CD8-positive, alpha-beta T cell (primary cell): ENCODE measurements at places on chromosomes 3 and 15.

GRCh38 chr3:39276746-39277145 is 3.1 kb downstream of the CX3CR1 start:
- DNase-seq = no peak

DNA sequence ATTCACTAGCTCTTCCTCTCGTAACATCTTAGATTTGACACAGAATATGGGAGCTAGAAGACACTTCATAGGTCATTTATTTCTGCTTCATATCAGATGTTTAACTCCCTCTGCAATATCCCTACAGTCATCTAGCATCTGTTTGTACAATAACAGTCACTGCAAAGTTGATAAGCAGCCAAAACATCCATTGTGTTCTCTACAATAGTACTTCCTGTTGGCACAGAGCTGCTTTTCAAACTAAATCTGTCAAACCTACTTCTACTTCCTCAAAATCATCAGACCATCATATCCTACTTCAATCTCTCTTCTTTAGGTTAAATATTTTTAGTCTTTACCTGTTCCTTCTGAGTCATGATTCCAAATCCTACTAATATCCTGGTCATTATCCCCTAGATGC is 233.2 kb downstream of the FGF12 start:
- DNase-seq = no peak

GRCh38 chr3:97692389-97692788 is 72.2 kb upstream of the ARL6 start:
- no peak for DNase-seq

DNA sequence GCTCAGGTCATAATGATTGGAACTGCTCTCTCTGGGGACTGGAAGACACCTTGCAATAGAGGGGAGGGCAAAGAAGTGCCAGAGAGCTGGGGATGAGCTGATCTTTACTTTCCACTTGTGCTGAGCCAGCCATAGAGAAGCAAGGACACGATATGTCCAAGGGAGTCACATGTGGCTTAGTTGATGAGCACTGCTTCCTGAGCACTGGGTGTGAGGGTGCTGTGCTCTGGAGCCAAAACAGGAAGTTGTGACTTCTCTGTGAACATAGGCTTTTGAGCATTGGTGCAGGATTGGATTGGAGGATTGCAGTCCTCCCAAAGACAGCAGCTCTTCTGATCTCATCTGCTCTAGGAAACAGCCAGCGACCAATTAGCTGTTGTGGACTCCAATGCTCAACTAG is 6.7 kb downstream of the PARP14 start:
- no peak for DNase-seq

GRCh38 chr3:153601374-153601853 is 439.4 kb downstream of the RAP2B start:
- no peak for DNase-seq

DNA sequence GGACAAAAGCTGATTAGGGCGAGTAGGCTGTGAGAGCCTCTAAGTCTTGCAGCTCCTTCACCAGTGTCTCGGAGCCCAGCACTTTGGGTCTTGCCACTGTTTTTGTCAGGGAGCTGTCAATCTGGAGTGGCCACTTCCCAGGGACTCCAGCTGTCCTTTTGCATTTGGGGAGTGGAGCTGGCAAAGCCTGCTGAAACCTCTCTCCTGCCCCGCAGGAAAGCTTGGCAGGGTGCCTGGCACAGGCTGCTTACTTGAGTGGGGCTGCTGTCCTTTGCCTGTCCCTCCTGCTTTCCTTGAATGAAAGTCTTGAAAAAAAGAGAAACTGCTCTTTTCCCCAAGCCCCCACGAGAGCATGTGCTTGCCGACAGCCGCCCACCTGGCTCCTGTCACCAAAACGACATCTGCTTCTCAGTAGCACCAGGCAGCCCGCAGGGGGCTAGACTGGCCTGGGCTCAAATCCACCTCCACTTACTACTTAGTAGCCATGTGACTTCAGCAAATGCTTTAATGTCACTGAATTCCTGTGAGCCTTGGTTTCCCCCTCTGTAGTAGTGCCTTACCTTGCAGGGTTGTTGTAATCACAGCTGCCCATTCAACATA is 13.7 kb downstream of the USP13 start:
- DNase-seq = no peak

DNA sequence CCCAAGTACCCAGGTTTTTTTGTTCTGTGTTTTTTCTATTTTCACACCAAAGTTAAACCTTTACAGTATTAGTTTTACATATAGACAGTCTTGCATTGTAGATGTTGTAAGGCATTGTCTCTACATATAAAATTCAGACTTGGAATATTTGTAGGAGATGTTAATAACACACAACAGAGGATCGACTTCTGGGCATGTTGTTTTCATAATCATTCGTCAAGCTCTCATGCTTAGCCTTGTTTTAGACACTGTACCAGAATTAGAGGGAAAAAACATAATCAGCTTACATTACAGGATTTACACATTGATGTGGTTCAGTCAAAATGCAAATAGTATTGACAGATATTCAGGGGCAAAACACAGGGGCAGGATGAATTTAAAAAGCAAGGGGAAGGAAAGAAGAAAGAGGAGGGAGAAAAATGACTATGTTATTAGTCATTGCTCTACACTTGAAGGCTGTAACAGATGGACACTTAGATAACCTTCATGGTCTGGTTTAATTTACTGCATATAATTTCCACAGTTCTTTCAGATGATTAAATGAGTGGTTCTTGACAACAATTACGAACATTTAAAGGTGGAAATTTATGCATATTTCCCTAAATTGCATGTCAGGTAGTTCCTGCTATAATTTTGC is 7.5 kb downstream of the CMSS1 start:
- no peak for DNase-seq

DNA sequence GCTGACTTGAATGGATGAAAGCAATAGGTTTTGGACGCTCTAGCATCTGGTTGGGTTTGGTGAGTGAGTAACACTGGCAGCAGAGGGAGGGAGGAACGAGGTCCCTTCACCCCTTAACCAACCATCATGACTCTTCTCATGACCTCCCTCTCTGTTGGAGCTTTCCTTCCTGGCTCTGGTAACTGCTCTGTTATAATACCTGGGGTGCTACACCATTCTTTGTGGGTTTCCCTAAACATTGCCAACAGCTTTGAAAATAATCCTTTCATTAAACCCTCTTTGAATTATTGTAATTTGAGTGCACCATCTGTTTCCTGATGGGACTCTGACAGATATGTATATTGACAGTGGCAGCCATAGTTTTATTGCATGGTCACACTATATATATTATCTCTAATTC is 146.2 kb upstream of the PTPRG start:
- no peak for DNase-seq

DNA sequence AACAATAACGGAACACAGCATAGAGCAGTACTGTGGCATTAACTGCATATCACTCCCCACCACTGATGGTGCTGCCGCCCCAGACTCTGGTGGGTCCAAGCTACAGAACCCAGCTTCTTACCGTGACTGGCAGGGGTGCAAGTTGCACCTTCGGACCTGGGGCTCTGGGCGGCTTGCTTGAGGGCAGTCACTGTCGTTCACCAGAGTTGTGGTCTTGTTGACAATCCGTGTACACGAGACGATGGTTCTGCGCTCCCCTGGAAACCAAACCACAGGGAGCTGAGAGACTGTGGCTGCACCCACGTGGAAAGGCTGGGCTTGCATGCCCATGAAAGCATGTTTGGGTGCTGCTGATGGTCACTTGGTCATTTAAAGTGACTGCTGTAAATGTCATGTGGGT is 293.0 kb downstream of the ADAMTS17 start:
- DNase-seq = no peak

GRCh38 chr15:64634576-64635498 is 140.6 kb downstream of the RBPMS2 start:
- peak; percentile 78 for DNase-seq

GRCh38 chr3:194296454-194297263 is 54.5 kb downstream of the CPN2 start:
- no peak for DNase-seq

- DNase-seq = peak; percentile 58
These were observed at the start of gene THBS1 for GRCh38 chr15:39580485-39581241. Gene THBS1 (plus strand): TSS chr15:39581079. CDS start chr15:39581858, 779 bp downstream.

DNA sequence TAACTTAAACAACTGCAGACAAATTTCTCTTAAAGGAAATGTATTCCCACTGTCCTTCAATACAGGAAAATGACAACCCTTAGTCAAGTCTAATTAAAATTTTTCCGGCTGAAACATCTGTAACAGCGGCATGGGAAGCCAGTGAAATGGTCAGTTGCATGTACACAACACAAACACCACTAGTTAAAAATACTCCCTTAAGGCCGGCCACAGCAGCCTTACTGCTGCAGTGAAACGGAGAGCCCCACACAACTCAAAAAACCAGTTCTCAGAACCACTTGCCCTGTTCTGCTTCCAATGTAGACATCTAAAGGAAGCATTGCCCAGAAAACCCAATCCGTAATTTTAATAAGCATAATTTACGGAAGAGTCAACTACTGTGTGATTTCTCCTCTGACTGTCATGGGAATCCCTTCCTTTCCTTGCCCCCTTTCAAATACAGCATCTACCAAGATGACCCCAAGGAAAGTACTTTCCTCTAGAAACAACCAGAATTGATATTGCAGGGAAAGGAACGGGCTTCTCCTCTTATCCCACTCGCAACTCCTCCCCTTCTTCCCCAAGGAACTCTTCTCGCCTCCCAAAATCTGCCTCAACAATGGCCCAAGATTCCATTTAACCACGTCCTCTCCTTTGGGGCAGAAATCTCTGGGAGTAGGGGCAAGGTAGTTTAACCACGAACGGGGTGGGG is 1.6 kb downstream of the FBN1 start:
- DNase-seq = no peak

DNA sequence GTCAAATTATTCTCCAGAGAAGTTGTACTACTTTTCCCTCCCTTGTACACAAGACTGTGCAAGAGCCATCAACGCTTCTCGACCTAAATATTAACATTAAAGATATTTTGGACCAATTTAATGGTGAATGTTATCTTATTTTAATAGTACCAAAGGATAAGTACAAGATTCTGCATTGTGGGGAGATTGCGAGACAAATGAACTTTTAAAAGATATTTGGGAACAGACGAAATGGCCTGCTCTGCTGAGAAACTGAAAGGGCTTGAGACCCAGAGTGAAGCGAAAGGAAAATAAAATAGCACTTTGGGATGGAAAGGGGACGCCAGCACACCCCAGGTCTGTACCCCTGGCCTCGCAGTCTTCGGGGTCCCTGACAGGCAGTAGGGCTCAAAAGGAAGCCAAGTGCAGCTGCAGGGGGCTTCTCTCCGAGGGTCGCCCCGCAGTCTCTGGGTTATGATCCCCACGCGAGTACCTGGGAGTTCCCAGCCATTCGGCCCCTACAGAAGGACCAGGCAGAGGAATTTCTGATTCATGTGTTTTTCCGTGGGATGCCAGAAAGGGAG is 97.6 kb upstream of the VGLL3 start:
- DNase-seq = no peak

DNA sequence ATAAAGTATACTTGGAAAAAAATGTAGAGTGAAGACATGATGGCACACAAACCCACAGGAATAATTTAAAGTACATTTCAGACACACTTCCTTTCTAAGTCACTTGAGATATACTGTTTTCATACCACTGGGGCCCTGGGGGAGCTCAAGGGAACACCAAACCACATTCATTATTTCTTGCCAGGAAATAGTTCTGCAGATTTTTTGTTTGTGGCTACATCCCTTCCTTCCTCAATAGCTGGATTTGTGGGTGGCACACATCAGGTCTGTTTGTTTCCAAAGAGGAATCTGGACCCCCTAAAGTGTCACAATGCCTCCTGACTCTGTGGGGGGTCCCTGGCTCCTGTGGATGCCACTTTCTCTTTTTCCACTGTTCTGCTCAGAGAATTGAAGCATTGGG is 153.5 kb upstream of the COL8A1 start:
- DNase-seq = no peak

GRCh38 chr3:66355394-66355793 is 134.6 kb downstream of the SLC25A26 start:
- no peak for DNase-seq

GRCh38 chr3:42080453-42080872 is 10.7 kb upstream of the TRAK1 start:
- no peak for DNase-seq

- DNase-seq = no peak
These were observed 37.3 kb upstream of the BFSP2 start for GRCh38 chr3:133362539-133362938.
